ENCODE measurements at places on chromosomes 5 and 9. TPM values are rescaled to one million over a fixed set of nuclear protein-coding genes. Genes with fewer than 3 reads are reported as not detected.

- no peak overlapping the region for H3K27ac ChIP-seq
- no peaks in the 10 kb centered on the region for H3K36me3 ChIP-seq
- DNase-seq = no peak
- peaks cover 6% of the 10 kb centered on the region for H3K27me3 ChIP-seq
Observed at GRCh38 chr5:175788155-175788787, 83.1 kb upstream of the CPLX2 start.

DNA sequence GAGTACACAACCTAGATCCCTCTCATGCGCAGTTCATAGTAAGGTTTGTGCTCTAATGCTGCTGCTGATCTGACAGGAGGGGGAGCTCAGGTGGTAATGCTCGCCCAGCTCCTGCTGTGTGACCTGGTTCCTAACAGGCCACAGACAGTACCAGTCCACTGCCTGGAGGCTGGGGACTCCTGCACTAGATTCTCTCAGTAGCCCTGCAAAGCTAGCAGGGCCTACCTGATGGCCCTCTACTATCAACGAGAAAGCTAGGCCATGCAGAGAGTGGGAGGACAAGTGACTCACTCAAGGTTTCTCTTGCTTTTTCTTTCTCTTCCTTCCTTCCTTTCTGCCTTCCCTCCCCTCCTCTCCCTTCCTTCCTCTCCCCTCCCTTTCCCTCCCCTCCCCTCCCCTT, 55.1 kb upstream of the TEX48 start:
- no peak for DNase-seq
- H3K4me1 ChIP-seq = peaks cover 12% of the 10 kb centered on the region
- no peak overlapping the region for H3K4me3 ChIP-seq
- H3K27ac ChIP-seq = no peak overlapping the region
- no peaks in the 10 kb centered on the region for H3K36me3 ChIP-seq
- H3K27me3 ChIP-seq = no peaks in the 10 kb centered on the region

DNA sequence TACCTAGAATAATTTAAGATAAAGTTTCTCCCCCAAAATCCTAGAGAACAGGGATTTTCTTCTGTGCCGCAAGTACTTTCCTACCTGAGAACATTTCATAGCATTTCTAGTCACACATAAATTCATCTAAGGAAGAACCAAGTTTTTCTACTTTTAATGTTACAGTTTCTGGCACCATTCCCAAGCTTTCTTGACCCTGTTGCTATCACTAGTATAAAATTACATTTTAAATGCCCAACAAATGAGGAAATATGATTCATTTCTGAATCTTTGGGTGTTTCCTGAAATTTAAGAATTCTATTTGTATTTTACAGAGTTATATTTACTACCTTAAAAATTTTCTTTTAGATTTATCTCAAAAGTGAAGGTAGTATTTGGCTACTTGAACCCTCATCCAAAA, 137.8 kb downstream of the LPAR1 start:
- no peak overlapping the region for H3K4me3 ChIP-seq
- no peaks in the 10 kb centered on the region for H3K27me3 ChIP-seq
- DNase-seq = no peak
- 0 out of 2 replicates have a peak, but pooled peaks cover 3% of the 10 kb centered on the region for H3K36me3 ChIP-seq

GRCh38 chr9:10612641-10613398, at the start of gene PTPRD:
Gene PTPRD, minus strand, starts transcription at chr9:10613002.
- H3K36me3 ChIP-seq = no peaks in the 10 kb centered on the region
- no peak within 1 kb of the TSS for H3K4me3 ChIP-seq
- no peaks in the 10 kb centered on the region for H3K27me3 ChIP-seq
- H3K27ac ChIP-seq = no peak within 1 kb of the TSS

OBP2B gene
- total RNA-seq = not detected

OR1Q1 gene
- total RNA-seq = not detected
